Islet precursor cell (in vitro differentiated cells): ENCODE measurements at places on chromosomes 4 and X.

GRCh38 chr4:182532441-182532840, 289.2 kb downstream of the TENM3 start:
- no peak for DNase-seq

DNA sequence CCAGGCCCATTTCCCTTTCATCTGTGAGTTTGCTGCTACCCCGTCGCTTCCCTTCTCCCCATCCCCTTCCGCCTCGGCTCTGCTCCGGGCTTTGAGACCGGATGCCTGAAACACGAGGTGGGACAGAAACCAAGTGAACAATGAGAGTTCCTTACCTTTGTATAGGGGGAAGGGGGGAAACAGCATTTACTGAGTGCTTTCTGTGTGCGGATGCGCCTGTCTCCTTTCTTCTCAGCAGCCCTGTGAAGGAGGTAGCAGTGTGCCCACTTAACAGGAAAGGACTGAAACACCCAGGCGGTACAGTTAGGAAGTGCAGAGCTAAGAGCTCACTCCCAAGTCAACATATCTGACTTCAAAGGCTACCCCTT, 43.2 kb upstream of the TMSB15B start:
- DNase-seq, result no peak

GRCh38 chrX:54076903-54077302, 32.6 kb upstream of the PHF8 start:
- DNase-seq, result no peak

- no peak for DNase-seq
These were observed 29.8 kb downstream of the YY2 start for GRCh38 chrX:21885568-21885967.

GRCh38 chr4:81019006-81019405, 11.5 kb upstream of the BMP3 start:
- DNase-seq, result no peak

DNA sequence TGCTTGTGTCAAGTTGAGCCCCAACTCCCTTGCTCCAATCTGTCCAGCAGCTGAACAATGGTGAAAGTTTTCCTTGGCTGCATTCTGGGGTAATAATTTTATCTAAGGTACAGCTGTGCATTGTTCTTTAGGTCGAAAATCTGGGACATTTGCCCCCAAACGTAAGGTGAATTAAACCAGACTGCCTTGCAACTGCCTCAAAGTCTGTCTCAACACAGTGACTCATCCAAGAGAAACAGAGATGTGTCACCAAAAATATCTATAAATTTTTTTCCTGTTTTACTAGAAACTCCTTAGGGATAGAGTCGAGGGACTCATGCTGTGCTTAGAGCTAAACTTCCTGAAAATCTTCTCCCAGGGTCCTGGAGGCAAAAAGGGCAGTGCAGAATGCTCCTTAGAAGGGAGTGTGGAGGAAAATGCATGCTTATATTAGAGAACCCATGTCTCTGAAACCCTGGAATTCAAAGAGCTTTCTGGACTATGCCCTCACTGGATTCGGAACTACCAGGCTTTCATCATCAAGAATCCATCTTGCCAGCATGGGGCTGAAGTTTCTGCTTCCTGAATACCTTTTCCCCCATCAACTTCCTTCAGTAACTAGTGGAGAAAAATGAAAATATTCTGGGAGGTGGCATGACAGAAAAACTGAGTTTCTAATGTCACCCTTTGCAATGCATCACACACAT, 115.7 kb downstream of the PALLD start:
- DNase-seq, result no peak

- DNase-seq, result no peak
These were observed 111.0 kb downstream of the RASGEF1B start for GRCh38 chr4:81360737-81361136.

GRCh38 chr4:142386449-142386848, 459.7 kb downstream of the INPP4B start:
- no peak for DNase-seq

- DNase-seq, result no peak
These were observed 21.7 kb upstream of the HGFAC start for GRCh38 chr4:3419836-3420605.

GRCh38 chr4:150258569-150258968, 180.3 kb downstream of the DCLK2 start:
- no peak for DNase-seq

DNA sequence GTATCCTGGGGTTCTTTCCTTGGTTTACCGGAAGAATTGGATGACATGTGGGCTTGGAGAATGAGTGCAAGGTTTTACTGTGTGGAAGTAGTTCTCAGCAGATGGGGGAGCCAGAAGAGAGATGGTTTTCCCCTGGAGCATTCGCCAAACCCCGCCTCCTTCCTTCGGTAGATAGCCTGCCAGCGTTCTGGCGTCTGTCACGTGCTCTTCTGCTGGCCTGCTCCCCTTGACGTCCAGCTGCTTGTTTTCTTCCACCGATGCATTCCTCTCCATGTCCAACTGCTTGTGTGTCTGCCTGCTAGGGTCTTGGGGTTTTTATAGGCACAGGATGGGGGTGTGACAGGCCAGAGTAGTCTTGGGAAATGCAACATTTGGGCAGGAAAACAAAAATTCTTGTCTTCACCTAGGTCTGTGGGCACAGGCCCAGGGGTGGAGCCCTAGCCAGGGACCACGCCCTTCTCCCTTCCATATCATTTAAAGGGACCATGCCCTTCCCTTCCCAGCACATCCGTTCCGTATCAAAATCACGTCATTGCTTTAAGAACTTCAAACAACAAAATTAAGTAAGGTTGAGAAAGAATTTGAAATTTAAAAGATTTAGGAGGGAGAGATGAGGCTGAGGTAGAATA, 538.7 kb upstream of the SMIM31 start:
- no peak for DNase-seq

DNA sequence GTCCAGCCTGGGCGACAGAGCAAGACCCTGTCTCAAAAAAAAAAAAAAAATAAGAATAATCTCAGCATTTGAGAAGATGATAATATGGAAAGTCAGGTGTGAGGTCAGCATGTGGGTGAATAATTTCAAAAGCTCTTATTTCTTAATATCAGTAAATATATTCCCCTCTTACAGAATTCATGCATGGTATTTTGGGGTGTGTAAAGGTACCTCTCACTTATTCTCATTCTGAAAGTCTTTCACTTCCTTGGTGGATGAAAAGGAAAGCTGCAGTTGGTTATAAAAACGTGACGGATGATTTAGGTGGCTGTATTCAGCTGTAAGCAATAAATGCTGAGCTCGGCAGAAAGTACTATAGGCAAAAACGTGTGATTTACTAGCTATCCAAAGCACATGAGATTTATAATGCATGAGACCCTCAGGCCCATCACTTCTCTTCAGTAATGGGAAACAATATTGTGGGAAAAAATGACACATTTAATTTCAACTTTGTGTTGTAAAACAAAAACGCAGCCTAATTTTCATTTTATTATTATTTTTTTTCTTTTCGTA, 353.2 kb upstream of the MAGEB2 start:
- DNase-seq, result no peak

DNA sequence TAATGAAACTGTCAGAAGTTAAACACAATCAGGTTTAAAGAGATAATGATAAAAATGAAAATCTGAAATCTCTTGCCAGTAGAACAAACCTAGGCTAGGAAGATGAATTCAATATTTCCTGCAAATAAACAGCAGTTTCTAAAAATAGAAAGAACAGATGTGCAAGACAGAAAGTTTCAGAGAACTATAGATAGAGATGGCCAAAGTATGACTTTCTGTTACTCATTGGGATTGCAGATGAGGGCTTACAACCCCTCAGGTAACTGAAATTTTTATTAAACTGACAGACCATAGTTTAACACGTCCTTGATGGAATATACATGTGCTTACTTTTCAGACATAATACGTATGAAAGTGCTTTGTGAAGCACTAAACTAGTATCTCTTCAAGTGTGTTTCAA, 82.3 kb upstream of the PPARGC1A start:
- DNase-seq, result no peak

- no peak for DNase-seq
These were observed 108.0 kb upstream of the TBL1X start for GRCh38 chrX:9356846-9357245.

GRCh38 chrX:65987811-65988210, 52.1 kb downstream of the VSIG4 start:
- DNase-seq, result no peak

- no peak for DNase-seq
These were observed 252.5 kb downstream of the BCOR start for GRCh38 chrX:39845233-39845632.

DNA sequence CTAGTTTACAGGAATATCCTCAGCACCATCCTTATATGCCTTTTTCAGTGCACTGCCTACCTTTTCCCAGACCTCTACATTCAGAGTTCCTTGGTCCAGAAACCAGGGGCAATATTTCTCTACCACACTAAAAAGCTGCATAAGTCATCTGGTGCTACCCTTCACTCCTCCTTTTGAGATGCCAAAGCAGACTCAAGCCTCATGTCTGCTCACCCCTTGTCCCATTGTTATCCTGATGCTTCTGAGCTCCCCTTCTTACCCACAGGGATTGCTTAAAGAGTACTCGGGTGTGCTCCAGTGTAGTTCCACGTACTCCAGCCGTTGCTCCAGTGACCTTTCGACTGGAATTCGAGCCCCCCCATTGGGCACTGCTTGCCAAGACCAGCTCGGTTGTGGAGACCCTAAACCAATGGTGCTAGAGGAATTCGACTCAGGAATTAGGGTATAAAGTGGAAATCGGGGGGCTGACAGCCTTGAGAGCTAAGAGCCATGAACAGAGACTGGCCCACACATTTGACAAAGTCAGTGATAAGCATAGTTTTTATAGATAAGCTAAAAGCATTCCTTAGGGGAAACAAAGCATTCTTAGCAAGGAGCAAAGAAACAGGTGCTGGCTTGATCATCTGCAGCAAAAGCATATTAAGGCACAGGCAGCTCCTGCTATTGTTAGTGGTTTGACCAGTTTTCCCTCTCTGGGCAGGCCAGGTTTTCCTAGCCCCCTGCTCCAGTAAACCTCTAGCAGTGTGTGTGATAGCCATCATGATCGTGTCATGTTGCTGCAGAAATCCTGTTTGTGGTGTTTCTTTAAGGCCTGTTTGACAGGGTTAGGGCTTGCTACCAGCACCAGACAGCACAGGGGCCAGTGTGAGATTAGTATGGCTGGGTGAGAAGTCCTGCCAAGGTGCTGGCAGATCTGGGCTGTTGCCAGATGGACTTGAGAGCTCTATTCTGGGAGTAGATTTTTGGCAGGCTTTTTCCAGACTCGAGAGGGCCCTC, 57.5 kb upstream of the WDR1 start:
- DNase-seq, result peak; percentile 94

GRCh38 chrX:14015294-14015693, 14.4 kb downstream of the GEMIN8 start:
- no peak for DNase-seq

DNA sequence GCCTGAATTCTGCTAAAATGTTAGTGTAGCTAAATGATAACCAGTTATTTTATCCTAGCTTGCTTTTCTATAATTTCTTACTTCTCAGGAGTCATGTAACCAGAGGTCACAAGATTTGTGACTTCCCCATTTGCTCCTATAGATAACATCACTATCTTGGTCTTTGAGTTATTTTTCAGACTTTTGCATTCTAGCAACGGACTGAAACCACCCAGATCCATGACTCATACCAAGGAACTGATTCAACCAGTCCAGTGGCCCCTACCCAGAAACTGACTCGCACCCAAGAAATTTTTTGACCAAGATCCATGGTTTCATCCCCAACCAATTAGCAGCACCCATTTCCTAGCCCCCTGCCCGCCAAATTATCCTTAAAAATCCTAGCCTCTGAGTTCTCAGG, 50.0 kb downstream of the IQCM start:
- DNase-seq, result peak; percentile 84

- no peak for DNase-seq
These were observed 136.2 kb upstream of the BOD1L1 start for GRCh38 chr4:13763707-13764106.

- DNase-seq, result no peak
These were observed 87.7 kb downstream of the FAM13A start for GRCh38 chr4:88969271-88969670.

DNA sequence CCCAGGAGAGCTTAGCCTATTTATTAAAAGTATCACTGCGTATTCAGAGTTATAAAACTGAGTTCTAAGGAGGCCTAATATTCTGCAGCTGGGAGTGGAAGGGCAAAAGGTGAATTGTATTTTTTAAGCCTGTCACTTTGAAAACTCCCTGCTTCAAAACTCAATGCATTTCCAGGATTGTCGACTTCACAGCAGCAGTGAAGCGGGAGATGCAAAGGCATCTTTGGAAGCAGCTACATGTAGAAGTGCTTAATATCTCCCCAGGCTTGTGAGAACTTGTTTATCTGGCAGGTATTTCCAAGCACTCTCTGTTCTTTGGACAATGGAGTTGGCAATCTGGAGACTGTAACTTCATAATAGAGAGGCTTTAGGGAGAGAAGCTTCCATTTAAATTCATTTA, 717.5 kb upstream of the SLIT2 start:
- DNase-seq, result no peak

DNA sequence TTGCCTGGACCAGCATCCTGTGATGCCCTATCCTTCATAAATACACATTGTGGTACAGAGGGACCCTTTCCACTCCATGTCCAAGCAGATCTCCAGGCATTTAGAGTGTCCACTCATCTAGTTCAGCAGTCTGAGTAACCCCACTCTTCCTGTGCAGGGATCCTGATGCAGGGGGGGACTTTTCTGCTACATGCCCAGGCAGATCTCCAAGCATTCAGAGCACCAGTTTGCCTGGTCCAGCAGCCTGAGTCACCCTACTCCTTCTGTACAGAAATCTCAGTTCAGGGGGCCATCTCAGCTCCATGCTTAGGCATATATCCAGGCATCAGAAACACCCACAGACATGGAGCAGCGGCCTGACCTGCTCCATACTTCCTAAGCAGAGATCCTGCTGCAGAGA, 1089.8 kb downstream of the FAT4 start:
- DNase-seq, result peak; percentile 48

- DNase-seq, result no peak
These were observed 422.4 kb downstream of the DMD start for GRCh38 chrX:32788936-32789335.

- DNase-seq, result no peak
These were observed 138.5 kb upstream of the TBL1X start for GRCh38 chrX:9326369-9326768.

DNA sequence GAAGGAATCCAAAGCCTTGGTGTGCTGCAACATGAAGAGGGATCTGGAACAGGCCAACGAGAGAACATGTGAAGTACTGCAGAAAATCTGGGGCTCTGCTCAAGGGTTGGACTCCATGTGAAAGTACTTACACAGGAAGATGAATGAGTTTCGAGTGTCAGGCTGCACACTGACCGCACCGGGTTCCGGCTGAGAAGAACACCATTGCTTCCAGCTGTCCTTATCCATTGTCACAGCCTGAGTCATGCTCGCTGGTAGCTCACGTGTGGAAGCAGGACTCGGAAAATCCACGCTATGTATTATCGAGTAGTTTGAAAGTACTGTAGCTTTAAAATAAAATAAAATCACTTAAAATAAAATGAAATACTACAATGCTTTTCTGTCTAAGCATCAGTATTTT, 50.4 kb upstream of the TBL1X start:
- no peak for DNase-seq

- DNase-seq, result no peak
These were observed 94.6 kb downstream of the PPP3CA start for GRCh38 chr4:101252721-101253120.
